Diencephalon (tissue), 1 donor: ENCODE measurements at places on chromosomes 5 and 9. TPM values are rescaled to one million over a fixed set of nuclear protein-coding genes. Genes with fewer than 3 reads are reported as not detected.

The F2R gene
- 28.6 TPM for total RNA-seq

The SLC24A2 gene
- 11.5 TPM for total RNA-seq

The NTRK2 gene
- total RNA-seq = 272 TPM

The TMEM252 gene
- not detected for total RNA-seq

The CER1 gene
- total RNA-seq = 0.69 TPM

The CARD9 gene
- total RNA-seq = 2.3 TPM

The BHMT2 gene
- total RNA-seq = 1.2 TPM

The TAS2R1 gene
- total RNA-seq = not detected

The ARSB gene
- 21.7 TPM for total RNA-seq

The PCDHB10 gene
- 22.4 TPM for total RNA-seq

The TAF1L gene
- under 0.01 TPM for total RNA-seq

The PNPLA7 gene
- 1.6 TPM for total RNA-seq
